Left renal pelvis (tissue), 4 donors: ENCODE measurements at places on chromosomes 5 and 9.
A peak's percentile ranks its signal among the peaks of the same experiment; 100 is the strongest.

GRCh38 chr5:82106207-82106606 is 134.4 kb downstream of the ATG10 start:
- no peak for DNase-seq

GRCh38 chr5:2752059-2752820 is 763 bp upstream of the IRX2 start:
- no peak for DNase-seq

GRCh38 chr9:84153885-84154284 is 173.3 kb downstream of the RMI1 start:
- DNase-seq = no peak

DNA sequence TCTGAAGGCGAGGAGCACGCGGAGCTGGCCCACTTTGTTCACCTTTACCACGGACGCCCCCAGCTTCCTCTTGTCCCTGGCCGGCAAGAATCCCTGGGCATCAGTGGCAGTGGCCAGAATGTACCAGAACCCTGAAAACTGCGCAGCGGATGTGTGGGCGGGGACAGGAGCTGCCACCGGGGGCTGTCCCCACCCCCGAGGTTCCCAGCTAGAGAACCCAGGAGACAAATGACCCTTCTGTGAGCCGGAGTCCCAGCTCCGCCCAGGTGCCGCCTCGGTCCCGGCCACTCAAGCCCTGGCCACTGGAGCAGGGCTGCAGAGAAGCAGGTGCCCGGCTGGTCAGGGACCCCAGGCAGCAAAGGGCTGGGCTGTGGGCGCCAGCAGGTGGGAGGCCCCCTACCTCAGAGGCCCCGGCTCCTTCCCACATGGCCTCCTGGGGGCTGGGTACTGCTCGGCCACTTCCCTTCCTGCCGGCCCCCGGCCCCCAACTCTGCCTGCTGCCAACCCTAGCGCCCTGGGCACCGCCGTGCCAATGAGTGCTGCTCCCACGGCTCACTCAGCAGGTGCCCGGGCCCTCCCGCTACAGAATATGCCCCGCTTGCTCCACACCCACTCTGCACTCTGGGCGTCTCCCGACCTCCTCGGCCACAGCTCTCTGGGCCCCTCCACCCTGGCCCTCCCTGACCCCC is 713 bp downstream of the LCN10 start:
- DNase-seq = no peak

DNA sequence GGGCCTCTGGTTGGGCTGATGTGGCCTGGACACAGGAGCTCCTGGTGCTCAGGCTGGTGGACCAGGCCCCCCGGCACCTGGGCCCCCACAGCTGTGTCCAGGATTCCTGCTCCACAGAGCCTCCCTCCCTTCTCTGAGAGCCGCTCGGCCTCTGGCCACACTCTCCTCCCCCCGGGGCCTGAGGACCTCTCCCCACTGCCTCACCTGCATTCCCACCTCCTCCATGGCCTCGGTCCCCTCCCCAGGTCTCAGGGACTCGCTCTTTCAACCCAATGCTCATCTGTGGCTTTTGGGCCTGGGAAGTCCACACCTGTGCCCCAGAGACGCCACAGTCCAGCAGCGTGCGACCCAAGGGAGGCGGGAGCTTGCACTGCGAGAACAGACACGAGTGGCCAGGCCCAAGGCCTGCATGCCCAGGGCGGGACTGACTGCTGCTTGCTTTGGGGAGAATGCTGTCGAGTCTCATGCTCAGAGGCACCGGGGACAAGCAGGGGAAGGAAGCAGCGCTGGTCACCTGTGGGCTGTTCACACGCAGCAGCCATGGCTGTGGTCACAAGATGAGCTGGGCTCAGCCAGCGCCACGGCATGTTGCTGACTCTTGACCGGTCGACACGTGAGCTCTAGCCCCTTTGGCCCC is 14.6 kb downstream of the PAEP start:
- no peak for DNase-seq

GRCh38 chr5:45038366-45038987 is 229.7 kb downstream of the MRPS30 start:
- DNase-seq = peak; percentile 0

GRCh38 chr5:66553368-66553912 is 42.8 kb upstream of the MAST4 start:
- no peak for DNase-seq

- DNase-seq = no peak
These were observed 23.5 kb downstream of the RIGI start for GRCh38 chr9:32502464-32502863.

DNA sequence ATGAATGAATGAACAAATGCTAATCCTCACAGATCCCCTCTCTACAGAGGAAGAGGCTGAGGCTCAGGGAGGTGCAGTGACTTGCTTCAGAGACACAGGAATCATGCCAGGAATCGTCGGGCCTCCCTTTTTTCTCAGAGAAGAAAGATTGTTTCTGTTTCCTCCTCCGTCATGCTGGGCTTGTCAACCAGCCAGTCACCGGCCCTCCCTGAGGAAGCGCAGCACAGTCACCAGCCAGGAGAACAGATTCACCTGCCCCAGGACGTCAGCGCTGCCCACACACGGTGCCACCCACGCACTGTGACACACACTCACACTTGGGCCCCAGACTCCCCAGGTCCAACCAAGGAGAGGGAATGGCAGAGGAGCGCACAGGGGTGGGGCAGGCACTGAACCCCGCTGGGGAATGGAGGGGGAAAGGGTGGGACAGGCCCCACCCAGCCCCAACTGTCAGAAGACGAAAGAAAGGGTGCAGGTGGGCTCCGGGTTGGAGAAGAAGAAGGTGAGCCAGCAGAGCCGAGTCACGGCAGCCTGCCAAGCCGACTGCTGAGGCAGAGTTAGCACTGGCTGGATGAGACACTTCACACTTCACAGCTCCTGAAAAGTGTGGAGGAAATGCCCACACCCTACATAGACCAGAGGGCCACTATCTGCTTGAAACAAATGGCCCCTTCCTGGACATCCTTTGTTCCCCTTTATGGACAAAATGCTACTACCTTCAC is 13.8 kb upstream of the ERGIC1 start:
- DNase-seq = no peak

DNA sequence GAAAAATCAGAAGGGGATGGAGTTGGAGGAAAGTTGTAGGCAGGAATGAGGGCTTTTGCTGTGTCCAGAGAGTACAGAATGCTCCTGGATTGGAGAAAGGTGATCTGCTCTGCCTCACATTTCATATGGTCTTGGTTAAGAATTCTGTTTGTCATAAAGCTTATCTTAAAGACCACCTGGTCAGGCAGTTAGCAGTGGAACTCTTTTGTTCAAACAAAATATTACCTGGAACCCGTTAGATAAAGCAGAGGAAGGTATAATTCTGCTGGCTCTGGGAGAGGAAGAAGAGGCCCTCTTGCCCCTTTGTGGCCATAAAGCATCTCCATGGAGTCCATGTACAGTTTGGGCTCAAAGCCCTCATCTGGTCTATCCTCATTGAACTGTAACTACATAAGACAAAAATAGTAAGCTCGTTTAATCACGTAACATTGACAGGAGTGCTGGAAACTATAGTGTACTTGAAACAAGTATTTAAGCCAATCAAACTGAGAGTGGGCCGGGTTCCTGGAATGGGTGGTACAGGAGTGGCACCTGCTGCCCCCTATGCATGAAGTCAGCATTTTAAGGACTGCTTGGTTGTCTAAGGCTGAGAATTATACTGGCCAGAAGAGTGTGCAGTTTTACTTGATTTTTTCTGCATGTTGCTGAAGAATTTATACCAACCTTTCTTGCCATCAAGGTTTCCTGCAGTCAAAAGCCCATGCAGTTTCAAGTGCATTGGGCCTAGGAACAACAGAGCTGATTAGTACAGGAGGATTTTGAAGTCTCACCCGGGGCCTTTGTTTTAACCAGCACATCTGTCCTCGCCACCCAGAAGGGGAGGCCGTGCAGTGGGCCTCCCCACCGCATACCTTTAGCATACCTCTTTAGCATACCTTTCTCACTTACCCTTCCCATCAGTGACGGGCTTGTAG is 39.9 kb downstream of the STXBP1 start:
- DNase-seq = no peak
